ENCODE measurements at places on chromosomes 16 and 17. TPM values are rescaled to one million over a fixed set of nuclear protein-coding genes. Genes with fewer than 3 reads are reported as not detected.

- no peak for DNase-seq
- H3K27ac ChIP-seq = no peak overlapping the region
- H3K27me3 ChIP-seq = no peaks in the 10 kb centered on the region
- H3K4me1 ChIP-seq = no peaks in the 10 kb centered on the region
- no peaks in the 10 kb centered on the region for H3K36me3 ChIP-seq
- no peak overlapping the region for H3K4me3 ChIP-seq
Observed at GRCh38 chr16:83727751-83728352, 79.9 kb upstream of the HSBP1 start.

ARL5C gene
- not detected for total RNA-seq

CFAP97D1 gene
- not detected for total RNA-seq

YBX2 gene
- total RNA-seq = 0.40 TPM

IL17C gene
- total RNA-seq = not detected

DNA sequence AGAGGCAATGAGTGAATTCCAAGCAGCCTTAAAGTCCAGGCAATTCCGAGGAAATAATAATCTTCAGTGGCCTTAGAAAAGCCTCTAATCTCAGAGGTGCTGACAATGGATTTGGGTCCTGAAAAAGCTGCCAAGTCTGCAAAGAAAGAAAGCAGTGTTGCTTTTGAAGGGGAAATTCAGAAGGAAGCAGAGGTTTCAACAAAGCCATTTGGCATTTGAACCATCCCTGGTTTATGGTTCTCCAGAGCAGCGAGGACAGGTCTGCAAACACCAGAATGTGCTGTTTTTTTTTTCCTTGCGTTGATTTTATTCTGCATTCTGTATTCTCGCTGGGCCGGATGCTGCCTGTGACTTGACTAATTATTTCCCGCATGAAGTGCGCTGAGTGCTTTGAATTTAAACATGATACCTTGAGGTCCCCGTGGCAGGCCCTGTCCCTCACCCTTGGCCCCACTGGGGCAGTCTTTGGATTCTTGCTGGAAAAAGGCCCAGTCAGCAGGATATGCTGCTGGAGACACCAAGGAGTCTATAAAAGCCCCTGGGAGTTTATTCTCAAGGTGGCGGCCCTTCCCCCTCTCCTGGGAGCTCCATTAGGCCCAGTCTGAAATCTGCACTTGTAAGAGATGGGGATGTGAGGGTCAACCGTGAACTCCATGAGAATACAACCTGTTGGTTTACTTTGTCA is 338.3 kb downstream of the HAPSTR1 start:
- DNase-seq = peak; percentile 68
- H3K36me3 ChIP-seq = no peaks in the 10 kb centered on the region
- no peaks in the 10 kb centered on the region for H3K4me1 ChIP-seq
- no peak overlapping the region for H3K27ac ChIP-seq
- H3K27me3 ChIP-seq = no peaks in the 10 kb centered on the region

DNA sequence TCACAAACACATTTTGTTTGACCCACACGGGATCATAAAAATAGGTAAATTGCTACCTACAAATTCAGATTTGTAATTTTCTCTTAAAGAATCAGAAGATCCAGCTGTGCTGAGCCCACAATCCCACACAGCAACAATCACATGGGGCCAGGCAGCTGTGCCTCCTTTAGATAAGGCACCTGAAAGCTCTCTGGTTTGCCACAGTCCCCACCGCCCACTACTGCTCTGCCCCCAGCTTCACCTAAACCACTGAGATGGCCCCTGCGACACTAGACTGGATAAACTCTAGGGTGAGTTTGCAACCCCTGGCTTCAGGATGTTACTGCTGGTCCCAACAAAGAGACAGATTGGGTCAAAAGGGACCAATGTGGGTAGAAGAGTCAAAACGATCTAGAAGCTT is 96.8 kb downstream of the GSG1L start:
- H3K36me3 ChIP-seq = no peaks in the 10 kb centered on the region
- peaks cover 4% of the 10 kb centered on the region for H3K27me3 ChIP-seq
- no peaks in the 10 kb centered on the region for H3K4me1 ChIP-seq
- DNase-seq = no peak

MTHFSD gene
- 14.1 TPM for total RNA-seq

RNF43 gene
- total RNA-seq = not detected

CIBAR2 gene
- not detected for total RNA-seq

DNA sequence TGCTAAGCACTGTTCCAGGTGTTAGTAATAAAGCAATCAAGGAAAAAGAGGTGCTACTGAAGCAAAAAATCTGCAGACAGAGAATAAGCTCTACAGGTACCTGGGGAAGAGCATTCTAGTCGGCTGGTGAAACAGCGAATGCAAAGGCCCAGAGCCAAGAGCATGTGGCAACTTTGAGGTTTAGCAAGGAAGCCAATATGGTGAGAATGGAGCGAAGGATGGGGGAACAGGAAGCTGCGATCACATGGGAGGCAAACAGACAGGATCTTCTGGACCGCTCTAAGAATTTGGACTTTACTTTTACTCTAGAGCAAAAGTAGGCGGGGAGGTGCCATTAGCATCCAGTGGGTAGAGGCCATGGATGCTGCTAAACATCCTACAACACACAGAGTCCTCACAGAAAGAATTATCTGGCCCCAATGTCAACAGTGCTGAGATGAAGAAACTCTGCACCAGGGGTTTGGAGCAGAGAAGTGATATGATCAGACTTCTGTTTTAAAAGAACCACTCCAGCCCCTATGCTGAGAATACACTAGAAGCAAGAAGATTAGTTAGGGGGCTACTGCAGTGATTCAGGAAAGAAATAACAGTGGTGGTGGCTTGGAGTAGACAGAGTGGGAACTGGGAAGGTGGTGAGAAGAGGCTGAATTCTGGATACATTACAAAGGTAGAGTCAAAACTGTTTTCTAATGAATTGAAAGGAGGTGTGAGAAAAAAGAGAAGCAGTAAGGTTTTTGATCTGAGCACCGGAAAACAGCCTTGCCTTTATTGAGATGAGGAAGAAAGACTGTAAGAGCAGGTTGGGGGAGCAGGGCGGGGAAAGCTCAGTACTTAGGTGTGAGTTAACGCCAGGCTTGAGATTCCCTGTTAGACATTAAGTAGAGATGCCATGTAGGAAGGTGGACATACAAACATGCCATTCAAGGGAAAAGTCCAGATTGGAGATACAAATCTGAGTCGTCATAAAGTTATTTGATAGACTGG is 11.0 kb downstream of the EFTUD2 start:
- H3K4me3 ChIP-seq = no peak overlapping the region
- no peak overlapping the region for H3K27ac ChIP-seq
- H3K27me3 ChIP-seq = no peaks in the 10 kb centered on the region
- no peak for DNase-seq

DNA sequence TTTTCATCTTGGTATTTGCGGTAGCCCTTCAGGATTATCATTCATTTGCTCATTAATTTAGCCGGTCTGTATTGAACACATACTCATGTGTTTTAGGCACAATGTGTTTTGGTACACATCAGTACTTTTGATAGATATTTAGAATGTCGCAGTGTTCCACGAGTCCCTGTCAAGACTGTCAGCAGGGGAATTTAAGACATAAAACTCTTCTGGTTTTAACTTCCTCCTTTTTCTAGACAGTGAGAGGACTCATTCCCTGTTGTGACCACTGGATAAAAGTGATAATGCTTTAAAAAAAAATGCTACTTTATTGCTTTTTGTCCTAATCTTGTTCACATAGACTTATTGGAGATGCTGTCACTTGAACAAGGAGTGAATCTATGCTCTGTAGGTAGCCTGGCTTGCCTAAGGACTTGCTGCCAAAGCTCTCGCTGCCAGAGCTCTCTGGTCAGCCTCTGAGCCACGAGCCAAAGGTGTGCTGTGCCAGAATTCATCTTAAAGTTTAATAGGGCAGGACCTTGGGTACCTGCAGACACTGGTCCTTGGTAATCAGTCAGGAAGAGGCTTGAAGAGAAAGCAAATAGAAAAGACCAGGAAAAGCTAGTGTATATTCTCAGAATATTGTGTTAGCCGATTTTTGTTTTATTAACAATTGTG is 5.4 kb downstream of the DCAF7 start:
- peaks cover 13% of the 10 kb centered on the region for H3K36me3 ChIP-seq
- no peak overlapping the region for H3K4me3 ChIP-seq
- DNase-seq = no peak
- H3K27ac ChIP-seq = no peak overlapping the region

- no peaks in the 10 kb centered on the region for H3K36me3 ChIP-seq
- no peak overlapping the region for H3K4me3 ChIP-seq
- DNase-seq = no peak
Observed at GRCh38 chr17:35748341-35748841, 4.6 kb downstream of the GAS2L2 start.

PRSS27 gene
- 4.2 TPM for total RNA-seq

DNA sequence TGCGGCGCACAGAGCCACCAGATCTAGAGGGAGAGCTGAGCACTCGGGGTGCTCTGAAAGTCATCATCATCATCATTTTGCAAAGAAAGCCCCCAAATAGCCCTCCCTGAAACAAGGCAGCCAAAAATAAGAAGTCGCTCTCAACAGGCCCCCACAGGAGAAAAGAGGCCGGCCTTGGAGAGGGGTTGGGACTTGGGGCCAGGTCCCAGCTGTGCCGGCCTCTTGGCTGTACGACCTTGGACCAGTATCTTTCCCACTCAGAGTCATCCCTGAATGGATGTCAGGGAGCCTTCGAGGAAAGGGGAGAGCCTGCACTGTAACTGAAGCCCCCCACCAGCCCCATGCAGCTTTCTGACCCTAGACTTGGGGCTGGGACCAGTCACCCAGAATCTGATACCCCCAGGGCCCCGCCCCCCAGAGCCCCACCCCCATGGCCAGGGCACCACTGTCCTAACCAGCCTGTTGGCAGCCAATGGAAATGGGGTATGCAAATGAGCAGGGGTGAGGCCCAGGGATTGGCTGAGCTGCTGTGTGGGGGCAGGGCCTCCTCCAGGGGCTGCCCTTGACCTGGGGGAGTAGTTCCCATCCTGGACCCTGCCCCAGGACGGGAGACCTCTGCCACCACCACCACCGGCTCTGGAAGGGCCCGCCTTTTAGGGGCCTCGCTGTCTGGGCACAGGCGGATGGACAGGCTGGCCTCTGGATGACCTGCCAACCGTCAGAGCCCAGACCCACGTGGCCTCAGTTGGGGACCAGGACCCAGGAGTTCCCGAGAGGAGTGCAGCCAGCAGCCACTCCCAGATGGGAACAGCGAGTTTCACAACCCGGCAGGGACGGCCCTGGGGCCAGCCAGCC is 15.4 kb downstream of the ZFPM1 start:
- H3K27me3 ChIP-seq = no peaks in the 10 kb centered on the region
- H3K4me1 ChIP-seq = no peaks in the 10 kb centered on the region
- no peaks in the 10 kb centered on the region for H3K36me3 ChIP-seq
- no peak overlapping the region for H3K4me3 ChIP-seq

OR1F1 gene
- not detected for total RNA-seq

- H3K27ac ChIP-seq = no peak overlapping the region
- no peak overlapping the region for H3K4me3 ChIP-seq
- no peak for DNase-seq
- H3K4me1 ChIP-seq = no peaks in the 10 kb centered on the region
- H3K27me3 ChIP-seq = no peaks in the 10 kb centered on the region
Observed at GRCh38 chr16:35201151-35201550, 1741.7 kb downstream of the TP53TG3F start.

- peaks cover 12% of the 10 kb centered on the region for H3K4me1 ChIP-seq
- DNase-seq = peak; percentile 53
- H3K36me3 ChIP-seq = no peaks in the 10 kb centered on the region
- no peak overlapping the region for H3K27ac ChIP-seq
- H3K27me3 ChIP-seq = no peaks in the 10 kb centered on the region
- no peak overlapping the region for H3K4me3 ChIP-seq
Observed at GRCh38 chr17:40422990-40423633, 5.4 kb upstream of the TOP2A start.

GRCh38 chr16:54026456-54026855 is 260.1 kb downstream of the IRX3 start:
- H3K27me3 ChIP-seq = no peaks in the 10 kb centered on the region
- H3K27ac ChIP-seq = no peak overlapping the region
- peaks cover 2% of the 10 kb centered on the region for H3K4me1 ChIP-seq
- H3K4me3 ChIP-seq = no peak overlapping the region
- no peak for DNase-seq

DNA sequence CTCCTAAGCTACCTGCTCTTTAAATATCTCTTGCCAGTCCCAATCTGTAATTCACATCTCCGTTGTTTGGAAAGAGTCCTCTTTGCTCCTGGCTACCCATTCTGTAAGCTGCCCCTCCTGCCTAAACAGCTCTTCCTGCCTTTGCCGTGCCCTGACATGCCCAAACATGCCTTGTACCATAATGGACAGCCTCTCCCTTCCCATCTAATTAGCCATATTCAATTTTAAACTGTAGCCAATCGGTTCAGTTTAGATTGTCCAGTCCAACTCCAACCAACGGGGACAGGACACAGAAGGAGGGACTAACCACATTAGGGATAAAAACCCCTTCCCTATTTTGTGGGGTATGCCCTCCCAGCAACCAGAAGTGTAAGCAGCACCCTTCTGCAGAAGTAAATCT is 30.6 kb upstream of the CLEC3A start:
- H3K27ac ChIP-seq = no peak overlapping the region
- no peaks in the 10 kb centered on the region for H3K4me1 ChIP-seq
- no peaks in the 10 kb centered on the region for H3K36me3 ChIP-seq
- no peaks in the 10 kb centered on the region for H3K27me3 ChIP-seq
- no peak for DNase-seq
- no peak overlapping the region for H3K4me3 ChIP-seq

DNA sequence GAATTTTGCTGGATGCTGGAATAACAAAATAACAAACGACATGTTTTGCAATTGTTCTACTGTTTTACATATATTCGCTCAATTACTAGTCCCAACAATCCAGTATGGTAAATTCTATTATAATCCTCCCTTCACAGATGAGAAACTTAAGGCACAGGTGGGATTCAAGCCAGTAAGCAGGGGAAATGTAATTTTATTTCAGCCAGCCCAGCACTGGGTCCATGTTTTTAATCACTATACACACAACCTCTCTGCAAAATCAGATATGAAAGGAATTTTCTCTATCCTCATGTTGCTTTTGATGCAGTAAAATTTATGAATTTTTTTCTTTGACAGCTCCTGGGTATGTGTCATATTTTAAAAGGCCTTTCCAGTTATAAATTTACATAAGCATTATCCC is 4.4 kb downstream of the KRTAP4-5 start:
- no peak overlapping the region for H3K4me3 ChIP-seq
- H3K36me3 ChIP-seq = peaks cover 10% of the 10 kb centered on the region
- no peaks in the 10 kb centered on the region for H3K27me3 ChIP-seq
- DNase-seq = no peak
- peaks cover 6% of the 10 kb centered on the region for H3K4me1 ChIP-seq
- no peak overlapping the region for H3K27ac ChIP-seq

- H3K36me3 ChIP-seq = peaks cover 9% of the 10 kb centered on the region
- H3K4me3 ChIP-seq = peak overlapping the region; percentile 51
- peaks cover 54% of the 10 kb centered on the region for H3K4me1 ChIP-seq
- no peaks in the 10 kb centered on the region for H3K27me3 ChIP-seq
- H3K27ac ChIP-seq = peak overlapping the region; percentile 94
Observed at GRCh38 chr17:15456972-15457722, 10.3 kb downstream of the CDRT4 start.

- H3K36me3 ChIP-seq = peaks cover 34% of the 10 kb centered on the region
- H3K4me3 ChIP-seq = no peak overlapping the region
- H3K4me1 ChIP-seq = no peaks in the 10 kb centered on the region
- H3K27ac ChIP-seq = no peak overlapping the region
Observed at GRCh38 chr17:75218131-75218530, 12.7 kb downstream of the NUP85 start.

GRCh38 chr17:5786510-5786875 is 202.2 kb upstream of the NLRP1 start:
- H3K27me3 ChIP-seq = peaks cover 3% of the 10 kb centered on the region
- H3K4me1 ChIP-seq = peaks cover 5% of the 10 kb centered on the region
- DNase-seq = no peak

All from osteocyte (in vitro differentiated cells).